ENCODE measurements at places on chromosomes 1 and 21.

DNA sequence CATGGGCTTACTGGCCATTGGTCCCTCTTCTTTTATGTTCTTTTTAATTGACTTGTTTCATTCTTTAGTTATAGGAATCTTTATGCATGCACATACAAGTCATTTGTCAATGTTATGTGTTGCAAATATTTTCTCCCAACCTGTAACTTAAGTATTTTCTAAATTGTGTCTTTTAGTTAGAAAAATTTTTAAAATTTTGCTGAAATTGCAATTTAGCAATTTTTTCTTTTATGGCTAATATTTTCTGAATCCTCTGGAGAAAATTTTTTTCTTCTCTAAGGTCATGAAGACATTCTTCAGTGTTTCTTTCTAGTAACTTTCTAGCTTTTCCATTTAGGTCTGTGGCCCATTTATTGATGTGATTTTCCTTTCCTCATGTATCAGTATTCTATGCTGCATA, 48.9 kb upstream of the TENT5C start:
- DNase-seq, result no peak

GRCh38 chr1:81867235-81867634, 66.5 kb downstream of the ADGRL2 start:
- no peak for DNase-seq

DNA sequence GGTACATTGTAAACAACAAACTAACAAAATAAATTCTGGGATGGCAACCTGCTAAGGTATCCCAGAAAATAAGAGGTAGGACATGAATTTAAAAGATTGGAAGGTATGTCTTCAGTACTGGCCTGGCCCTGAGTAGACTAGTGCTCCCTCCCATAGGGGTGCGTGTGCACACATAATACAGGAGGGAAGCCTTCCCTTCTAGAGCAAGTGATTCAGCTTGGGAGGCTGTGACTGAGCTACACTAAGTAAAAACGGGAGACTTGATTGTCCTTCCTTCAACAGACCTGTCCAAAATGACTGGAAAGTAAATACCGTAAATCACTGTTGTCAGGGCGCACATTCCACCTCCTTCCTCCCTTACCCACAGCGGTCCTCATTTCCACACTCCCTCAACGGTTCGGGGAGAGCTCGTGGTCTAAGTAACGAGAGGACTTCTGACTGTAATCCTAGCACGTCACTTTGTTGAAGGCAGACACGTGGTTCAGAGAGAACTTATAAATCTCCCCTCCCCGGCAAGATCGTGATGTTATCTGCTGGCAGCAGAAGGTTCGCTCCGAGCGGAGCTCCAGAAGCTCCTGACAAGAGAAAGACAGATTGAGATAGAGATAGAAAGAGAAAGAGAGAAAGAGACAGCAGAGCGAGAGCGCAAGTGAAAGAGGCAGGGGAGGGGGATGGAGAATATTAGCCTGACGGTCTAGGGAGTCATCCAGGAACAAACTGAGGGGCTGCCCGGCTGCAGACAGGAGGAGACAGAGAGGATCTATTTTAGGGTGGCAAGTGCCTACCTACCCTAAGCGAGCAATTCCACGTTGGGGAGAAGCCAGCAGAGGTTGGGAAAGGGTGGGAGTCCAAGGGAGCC, at the start of gene TGFB2:
TGFB2 (plus strand) TSS at position 523 of the 859 bp plus-strand sequence. CDS start 1,366 bp downstream, outside the sequence.
- peak; percentile 73 for DNase-seq

- no peak for DNase-seq
Observed at GRCh38 chr1:100750005-100750885, 30.7 kb downstream of the VCAM1 start.
